Thoracic aorta (tissue), 2 donors: ENCODE measurements at places on chromosomes 5 and 9. TPM values are rescaled to one million over a fixed set of nuclear protein-coding genes. Genes with fewer than 3 reads are reported as not detected.

Gene ROPN1L
- not detected for total RNA-seq

Gene TRIM7
- total RNA-seq: 14.7 TPM

DNA sequence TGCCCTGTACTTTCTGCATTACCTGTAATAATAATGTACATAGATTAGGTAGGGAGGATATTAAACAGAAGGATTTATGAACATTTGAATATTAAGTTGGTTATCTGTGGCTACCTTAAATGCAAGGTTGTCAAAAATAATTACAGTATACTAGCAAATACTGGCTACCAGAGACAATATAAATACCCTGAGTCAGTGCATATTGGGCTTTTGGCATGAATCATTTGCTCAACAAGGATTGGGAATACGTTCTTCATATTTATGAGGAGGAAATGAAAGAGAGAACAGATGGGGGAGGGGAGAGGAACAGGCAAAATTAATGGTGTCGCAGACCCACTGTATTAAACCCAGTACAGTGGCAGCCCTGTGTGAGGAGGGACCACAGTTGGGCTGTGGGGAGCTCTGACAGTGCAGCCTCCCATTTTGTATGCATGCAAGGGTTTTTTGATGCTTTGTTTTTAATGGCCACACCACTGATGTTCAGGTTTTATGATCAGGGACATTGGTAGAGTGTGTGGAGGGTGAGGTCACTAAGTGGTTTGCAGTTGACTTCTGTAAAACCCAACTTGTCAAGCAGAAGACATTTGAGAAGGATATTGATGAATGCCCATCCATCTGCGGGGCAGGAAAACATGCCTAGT is 56.9 kb downstream of the MVB12B start:
- DNase-seq: no peak

Gene ELAVL2
- not detected for total RNA-seq

- no peak for DNase-seq
These were observed 406.0 kb downstream of the PRELID2 start for GRCh38 chr5:145429170-145429569.

GRCh38 chr5:119220576-119221197 is 135.1 kb upstream of the TNFAIP8 start:
- DNase-seq: no peak

Gene EXOSC3
- total RNA-seq: 26.5 TPM

GRCh38 chr5:43548358-43548757 is 8.5 kb downstream of the PAIP1 start:
- DNase-seq: no peak

- no peak for DNase-seq
These were observed 7.8 kb upstream of the CARD9 start for GRCh38 chr9:136381311-136381710.

Gene FAM163B
- total RNA-seq: not detected
